GM23248 (cell line): ENCODE measurements at places on chromosomes 4 and X. TPM values are rescaled to one million over a fixed set of nuclear protein-coding genes. Genes with fewer than 3 reads are reported as not detected.
A peak's percentile ranks its signal among the peaks of the same experiment; 100 is the strongest.

CCNB3 gene
- total RNA-seq = not detected in 2 replicates

GRCh38 chr4:113248320-113248719, 198.9 kb downstream of the ANK2 start:
- no peak overlapping the region for H3K4me3 ChIP-seq
- no peak for DNase-seq
- no peaks in the 10 kb centered on the region for H3K27me3 ChIP-seq
- no peaks in the 10 kb centered on the region for H3K36me3 ChIP-seq
- no peaks in the 10 kb centered on the region for H3K4me1 ChIP-seq
- H3K27ac ChIP-seq = no peak overlapping the region

- no peaks in the 10 kb centered on the region for H3K36me3 ChIP-seq
- H3K27me3 ChIP-seq = no peaks in the 10 kb centered on the region
- no peak for DNase-seq
- no peak overlapping the region for H3K27ac ChIP-seq
- peaks cover 16% of the 10 kb centered on the region for H3K4me1 ChIP-seq
Measured at GRCh38 chr4:120081726-120082125, 15.1 kb upstream of the MAD2L1 start.

CFP gene
- 1.4 TPM in 1 of 2 replicates, not detected in the other for total RNA-seq

GRCh38 chr4:184833046-184833838, 7.5 kb upstream of the ACSL1 start:
- no peaks in the 10 kb centered on the region for H3K4me1 ChIP-seq
- DNase-seq = no peak
- no peaks in the 10 kb centered on the region for H3K36me3 ChIP-seq
- H3K27ac ChIP-seq = no peak overlapping the region

MYOZ2 gene
- 0.22 TPM in 1 of 2 replicates, not detected in the other for total RNA-seq

PDE6B gene
- total RNA-seq = 0.11 and 0.13 TPM in 2 replicates

DNA sequence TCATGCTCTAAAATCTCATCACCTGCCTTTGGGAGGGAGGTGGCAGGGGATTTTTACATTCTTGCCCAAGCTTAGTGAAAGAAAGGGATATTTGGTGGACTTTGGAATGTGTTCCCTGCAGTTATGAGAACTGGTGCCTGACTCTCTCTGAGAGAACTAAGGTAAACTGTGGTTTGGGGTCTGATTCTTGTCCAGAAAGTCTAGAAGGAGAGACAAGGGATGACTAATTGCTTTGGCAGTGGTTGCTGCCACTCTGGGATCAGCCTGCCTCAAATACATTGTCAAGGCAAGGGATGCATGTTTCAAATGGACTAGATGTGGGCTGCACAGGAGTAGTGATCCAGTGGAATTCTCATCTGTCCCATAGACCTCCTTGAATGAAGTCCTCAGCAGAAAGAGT, 115.2 kb downstream of the DDIT4L start:
- DNase-seq = peak; percentile 24
- peaks cover 17% of the 10 kb centered on the region; the same call in 1 of the 2 replicates for H3K4me1 ChIP-seq
- H3K36me3 ChIP-seq = no peaks in the 10 kb centered on the region
- no peaks in the 10 kb centered on the region for H3K27me3 ChIP-seq
- no peak overlapping the region for H3K4me3 ChIP-seq

CFAP47 gene
- total RNA-seq = not detected in 2 replicates

GRCh38 chr4:173591760-173592159, 61.7 kb upstream of the HAND2 start:
- H3K4me1 ChIP-seq = no peaks in the 10 kb centered on the region
- DNase-seq = no peak
- no peak overlapping the region for H3K4me3 ChIP-seq
- H3K27me3 ChIP-seq = no peaks in the 10 kb centered on the region
- H3K36me3 ChIP-seq = no peaks in the 10 kb centered on the region

GRCh38 chrX:8345473-8345872, 119.2 kb upstream of the VCX3B start:
- no peaks in the 10 kb centered on the region for H3K27me3 ChIP-seq
- no peak overlapping the region for H3K4me3 ChIP-seq
- no peak overlapping the region for H3K27ac ChIP-seq
- no peaks in the 10 kb centered on the region for H3K4me1 ChIP-seq

DNA sequence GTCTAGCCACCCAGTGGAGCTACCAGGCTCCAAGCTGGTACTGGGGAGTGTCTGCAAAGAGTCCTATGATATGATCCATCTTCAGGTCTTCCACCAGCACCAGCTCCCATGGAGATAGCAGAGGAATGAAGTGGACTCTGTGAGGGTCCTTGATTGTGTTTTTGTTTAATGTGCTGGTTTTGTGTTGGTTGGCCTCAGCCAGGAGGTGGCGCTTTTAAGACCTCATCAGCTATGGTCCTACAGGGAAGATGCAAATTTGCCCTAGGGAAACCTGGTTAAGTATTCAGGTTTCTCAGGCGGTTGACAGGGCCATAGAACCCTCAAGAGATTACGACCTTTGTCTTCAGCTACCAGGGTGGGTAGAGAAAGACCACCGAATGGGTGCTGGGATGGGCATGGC, 1141.1 kb downstream of the STIM2 start:
- H3K36me3 ChIP-seq = no peaks in the 10 kb centered on the region
- DNase-seq = no peak

IBSP gene
- total RNA-seq = not detected in 2 replicates

CSAG1 gene
- total RNA-seq = not detected in 2 replicates

GRCh38 chr4:46388857-46389256, 1.1 kb downstream of the GABRA2 start:
- no peak overlapping the region for H3K4me3 ChIP-seq
- no peak for DNase-seq
- H3K4me1 ChIP-seq = no peaks in the 10 kb centered on the region
- no peak overlapping the region for H3K27ac ChIP-seq

DNA sequence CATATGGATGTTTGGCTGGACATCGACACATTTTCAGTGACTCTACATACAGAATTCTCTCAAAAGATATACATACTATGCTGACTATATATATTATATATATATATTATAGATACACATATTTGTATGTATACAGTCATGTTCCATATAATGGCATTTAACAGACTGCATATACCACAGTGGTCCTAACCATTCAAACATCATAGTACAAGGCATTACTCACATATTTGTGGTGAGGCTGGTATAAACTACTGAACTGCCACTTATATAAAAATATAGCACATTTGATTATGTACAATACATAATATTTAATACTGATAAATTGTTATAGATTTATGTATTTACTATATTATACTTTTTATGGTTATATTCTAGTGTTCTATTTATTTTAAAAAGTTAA, 168.5 kb downstream of the IL15 start:
- DNase-seq = no peak
- peaks cover 34% of the 10 kb centered on the region for H3K4me1 ChIP-seq
- H3K27ac ChIP-seq = no peak overlapping the region
- H3K36me3 ChIP-seq = no peaks in the 10 kb centered on the region

GRCh38 chr4:38094419-38094818, 134.2 kb downstream of the PTTG2 start:
- DNase-seq = no peak
- H3K4me3 ChIP-seq = no peak overlapping the region
- no peaks in the 10 kb centered on the region for H3K36me3 ChIP-seq
- H3K4me1 ChIP-seq = peaks cover 21% of the 10 kb centered on the region

DNA sequence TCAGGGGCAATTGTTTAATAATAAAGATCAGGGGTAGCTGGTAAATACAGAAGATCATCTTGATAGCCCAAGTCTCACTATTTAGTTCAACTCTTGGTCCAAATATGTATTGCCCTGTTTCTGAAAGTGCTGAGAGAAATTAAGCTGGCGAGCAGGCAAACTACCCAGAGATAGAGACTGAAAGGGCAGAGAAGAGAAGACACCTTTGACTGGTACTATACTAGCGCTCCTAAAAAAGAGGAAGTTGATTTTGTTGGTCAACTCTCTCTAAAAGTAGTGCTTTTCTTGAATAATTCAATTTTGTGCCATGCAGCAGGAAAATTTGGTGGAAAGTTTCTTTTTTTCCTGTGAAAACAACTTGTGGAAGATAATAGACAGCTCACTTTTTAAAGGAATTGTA, 64.0 kb downstream of the IGSF1 start:
- no peaks in the 10 kb centered on the region for H3K36me3 ChIP-seq
- no peaks in the 10 kb centered on the region for H3K4me1 ChIP-seq
- no peak for DNase-seq

RAB9B gene
- 0.89 and 1.5 TPM in 2 replicates for total RNA-seq

GPR82 gene
- total RNA-seq = not detected in 2 replicates

DNA sequence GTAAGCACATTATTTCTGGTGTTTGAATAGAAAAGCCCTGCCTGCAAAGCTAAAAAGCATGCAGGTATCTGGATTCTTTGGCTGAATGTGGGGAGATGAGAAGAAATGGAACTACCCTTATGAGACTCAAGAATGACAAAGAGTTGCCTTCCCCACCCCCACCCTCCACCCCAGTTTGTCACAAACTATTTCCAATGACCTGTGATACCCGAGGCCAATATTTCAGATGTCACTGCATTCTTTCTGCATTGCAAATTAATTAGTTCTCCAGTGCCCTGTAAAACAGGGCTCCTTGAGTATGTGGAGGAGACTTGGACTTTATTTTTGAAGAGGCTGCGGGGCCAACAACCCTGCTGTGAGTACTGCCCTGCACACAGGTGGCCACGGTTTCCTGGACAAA, 116.4 kb downstream of the ZNF827 start:
- H3K36me3 ChIP-seq = no peaks in the 10 kb centered on the region
- H3K27me3 ChIP-seq = no peaks in the 10 kb centered on the region
- no peak overlapping the region for H3K27ac ChIP-seq
- DNase-seq = no peak

DNA sequence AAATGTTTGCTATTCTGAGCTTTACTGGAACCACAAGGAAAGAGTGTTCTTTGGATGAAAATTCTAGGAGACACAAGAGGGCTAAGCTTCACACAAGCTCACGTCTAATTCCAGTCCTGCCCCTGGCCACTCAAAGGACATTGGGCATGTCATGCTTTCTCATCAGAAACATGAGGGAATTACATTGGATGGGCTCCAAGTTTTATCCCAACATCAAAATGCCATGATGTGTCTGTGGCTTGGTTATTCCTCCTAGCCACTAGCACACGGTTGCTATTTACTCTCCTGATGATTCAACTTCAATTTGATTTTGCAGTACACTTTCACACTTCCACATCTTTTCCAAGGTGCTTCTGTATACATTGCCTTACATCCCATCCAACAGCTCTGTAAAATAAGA, 149.6 kb upstream of the FAM9B start:
- H3K4me3 ChIP-seq = no peak overlapping the region
- H3K27ac ChIP-seq = no peak overlapping the region
- H3K4me1 ChIP-seq = no peaks in the 10 kb centered on the region
- no peaks in the 10 kb centered on the region for H3K36me3 ChIP-seq

FAM200B gene
- total RNA-seq = 32.9 and 33.2 TPM in 2 replicates

DNA sequence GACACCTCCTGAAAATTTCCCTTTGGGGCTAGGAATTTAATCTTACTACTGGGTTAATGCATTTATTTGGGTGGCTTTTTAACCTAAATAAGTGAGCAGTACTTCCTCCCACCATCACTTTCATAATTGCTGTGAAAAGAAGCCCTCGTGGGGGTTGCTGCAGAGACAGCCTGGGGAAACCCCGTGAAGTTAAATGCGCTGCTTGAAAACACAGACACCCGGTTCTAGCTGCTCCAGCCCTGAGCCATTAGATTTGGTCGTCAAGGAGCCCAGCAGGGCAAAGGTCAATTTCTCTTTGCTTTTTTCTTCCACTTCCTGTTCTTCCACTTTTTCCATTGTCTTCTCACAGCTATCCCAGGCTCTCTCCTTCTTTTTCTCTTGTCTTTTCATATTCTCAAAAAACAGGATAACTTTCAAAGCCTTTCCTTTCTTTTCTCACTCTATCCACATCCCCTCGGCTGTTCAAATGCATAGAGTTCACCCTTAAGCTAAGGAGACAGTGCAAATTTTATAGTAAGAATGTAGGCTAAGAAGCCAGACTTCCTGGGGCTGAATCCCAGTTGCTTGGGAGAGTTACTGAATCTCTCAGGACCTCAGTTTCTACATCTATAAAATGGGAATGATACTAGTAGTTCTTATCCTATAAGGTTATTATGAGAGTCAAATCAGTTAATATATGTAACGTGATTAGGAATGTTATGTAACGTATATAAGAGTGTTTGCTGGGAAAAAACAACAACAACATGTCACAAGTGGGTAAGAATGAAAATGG, 91.5 kb upstream of the ZNF827 start:
- H3K36me3 ChIP-seq = no peaks in the 10 kb centered on the region
- DNase-seq = no peak
- no peak overlapping the region for H3K27ac ChIP-seq
- H3K27me3 ChIP-seq = no peaks in the 10 kb centered on the region

DNA sequence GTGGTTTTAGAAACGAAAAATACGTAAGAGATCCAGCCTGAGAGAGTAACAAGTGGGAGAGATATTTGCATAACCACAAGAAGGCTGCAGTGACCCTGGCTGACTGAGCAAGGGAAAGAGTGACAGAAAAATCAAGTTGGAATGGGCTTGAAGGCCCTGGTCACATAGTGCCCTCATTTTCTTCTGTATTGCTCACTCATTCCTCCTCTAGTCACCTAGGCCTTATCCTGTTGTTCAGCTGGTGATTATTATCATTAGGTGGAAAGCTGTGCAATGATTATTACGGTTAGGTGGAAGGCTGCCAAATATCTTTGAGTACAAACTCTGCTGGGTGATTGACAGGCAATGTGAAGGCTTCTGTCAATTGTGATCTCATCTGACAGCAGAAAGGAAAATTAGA, 2384.1 kb downstream of the PCDH7 start:
- no peak overlapping the region for H3K27ac ChIP-seq
- H3K27me3 ChIP-seq = no peaks in the 10 kb centered on the region
- DNase-seq = no peak

GRCh38 chr4:37662861-37663390, 23.2 kb downstream of the RELL1 start:
- no peak overlapping the region for H3K4me3 ChIP-seq
- peaks cover 29% of the 10 kb centered on the region for H3K4me1 ChIP-seq
- no peaks in the 10 kb centered on the region for H3K36me3 ChIP-seq
- DNase-seq = no peak
- no peaks in the 10 kb centered on the region for H3K27me3 ChIP-seq

GRCh38 chr4:4386736-4387392, at the start of gene NSG1:
Gene NSG1 (plus strand): TSS chr4:4387102. CDS start chr4:4387630, 528 bp downstream.
- peak within 1 kb of the TSS; percentile 54 for H3K4me3 ChIP-seq
- 0 out of 2 replicates have a peak, but pooled peaks cover 4% of the 10 kb centered on the region for H3K4me1 ChIP-seq
- H3K36me3 ChIP-seq = no peaks in the 10 kb centered on the region
- DNase-seq = peak; percentile 60

XKRX gene
- not detected in 2 replicates for total RNA-seq

DNA sequence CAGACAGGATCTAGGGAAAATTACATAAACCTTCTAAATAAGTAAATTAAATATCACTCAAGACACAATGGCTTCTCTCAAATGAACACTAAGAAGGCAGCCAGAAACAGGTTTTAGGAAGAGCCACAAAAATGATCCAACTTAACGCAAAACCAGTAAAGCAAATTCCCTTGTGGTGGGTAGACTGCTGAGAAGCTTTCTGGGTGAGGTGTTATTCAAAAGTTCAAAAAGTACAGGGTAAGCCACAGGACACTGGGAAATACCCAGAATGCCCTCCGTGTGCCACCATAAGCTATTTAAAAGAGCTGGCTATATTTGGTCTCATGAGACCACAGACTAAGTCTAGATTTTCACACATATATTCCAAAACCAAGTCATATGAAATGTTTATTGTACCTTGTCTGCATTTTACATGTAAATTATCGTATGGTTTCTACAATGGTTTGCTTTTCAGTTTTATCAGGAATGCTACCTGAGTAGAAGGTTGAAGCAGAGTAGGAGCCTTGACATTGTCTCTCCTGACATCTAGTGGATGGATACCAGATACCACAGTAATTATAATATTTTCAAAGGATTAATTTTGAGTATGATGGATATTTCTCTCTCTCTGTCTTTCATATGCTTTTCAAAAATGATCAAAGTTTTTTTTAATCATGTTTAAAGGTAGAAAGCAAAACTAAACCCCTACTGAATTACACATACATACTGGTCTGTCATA, 109.3 kb upstream of the KLHL13 start:
- peak overlapping the region; percentile 3; the same call in 1 of the 2 replicates for H3K27ac ChIP-seq
- no peaks in the 10 kb centered on the region for H3K27me3 ChIP-seq
- no peaks in the 10 kb centered on the region for H3K36me3 ChIP-seq
- H3K4me1 ChIP-seq = no peaks in the 10 kb centered on the region
- H3K4me3 ChIP-seq = no peak overlapping the region

EXOC1L gene
- not detected in 2 replicates for total RNA-seq
